Spinal cord (tissue), 10 donors: ENCODE measurements at places on chromosomes 5 and 9. TPM values are rescaled to one million over a fixed set of nuclear protein-coding genes. Genes with fewer than 3 reads are reported as not detected.

Gene PHF24
- total RNA-seq: 7.7 TPM

GRCh38 chr9:128358090-128358489 is 13.1 kb upstream of the URM1 start:
- peaks cover 79% of the 10 kb centered on the region for H3K36me3 ChIP-seq
- H3K27ac ChIP-seq: no peak overlapping the region
- peaks cover 14% of the 10 kb centered on the region for H3K4me1 ChIP-seq
- H3K4me3 ChIP-seq: no peak overlapping the region

Gene MRPS30
- total RNA-seq: 123 TPM

- no peak overlapping the region for H3K27ac ChIP-seq
- no peaks in the 10 kb centered on the region for H3K27me3 ChIP-seq
- no peak for DNase-seq
- H3K4me1 ChIP-seq: peaks cover 4% of the 10 kb centered on the region
- no peak overlapping the region for H3K4me3 ChIP-seq
These were observed 24.4 kb upstream of the ZNF366 start for GRCh38 chr5:72531496-72532190.

GRCh38 chr9:131658377-131659129 is 81.3 kb downstream of the RAPGEF1 start:
- H3K4me3 ChIP-seq: no peak overlapping the region
- H3K4me1 ChIP-seq: peaks cover 35% of the 10 kb centered on the region
- no peak for DNase-seq
- H3K36me3 ChIP-seq: no peaks in the 10 kb centered on the region
- H3K27me3 ChIP-seq: no peaks in the 10 kb centered on the region
- peak overlapping the region; percentile 25 for H3K27ac ChIP-seq

GRCh38 chr9:36056896-36057295 is 20.2 kb downstream of the RECK start:
- H3K36me3 ChIP-seq: peaks cover 4% of the 10 kb centered on the region
- H3K4me3 ChIP-seq: no peak overlapping the region
- no peaks in the 10 kb centered on the region for H3K4me1 ChIP-seq

GRCh38 chr5:102651466-102651865 is 103.6 kb upstream of the PAM start:
- H3K27ac ChIP-seq: no peak overlapping the region
- no peaks in the 10 kb centered on the region for H3K36me3 ChIP-seq
- no peak for DNase-seq
- no peak overlapping the region for H3K4me3 ChIP-seq
- no peaks in the 10 kb centered on the region for H3K4me1 ChIP-seq

DNA sequence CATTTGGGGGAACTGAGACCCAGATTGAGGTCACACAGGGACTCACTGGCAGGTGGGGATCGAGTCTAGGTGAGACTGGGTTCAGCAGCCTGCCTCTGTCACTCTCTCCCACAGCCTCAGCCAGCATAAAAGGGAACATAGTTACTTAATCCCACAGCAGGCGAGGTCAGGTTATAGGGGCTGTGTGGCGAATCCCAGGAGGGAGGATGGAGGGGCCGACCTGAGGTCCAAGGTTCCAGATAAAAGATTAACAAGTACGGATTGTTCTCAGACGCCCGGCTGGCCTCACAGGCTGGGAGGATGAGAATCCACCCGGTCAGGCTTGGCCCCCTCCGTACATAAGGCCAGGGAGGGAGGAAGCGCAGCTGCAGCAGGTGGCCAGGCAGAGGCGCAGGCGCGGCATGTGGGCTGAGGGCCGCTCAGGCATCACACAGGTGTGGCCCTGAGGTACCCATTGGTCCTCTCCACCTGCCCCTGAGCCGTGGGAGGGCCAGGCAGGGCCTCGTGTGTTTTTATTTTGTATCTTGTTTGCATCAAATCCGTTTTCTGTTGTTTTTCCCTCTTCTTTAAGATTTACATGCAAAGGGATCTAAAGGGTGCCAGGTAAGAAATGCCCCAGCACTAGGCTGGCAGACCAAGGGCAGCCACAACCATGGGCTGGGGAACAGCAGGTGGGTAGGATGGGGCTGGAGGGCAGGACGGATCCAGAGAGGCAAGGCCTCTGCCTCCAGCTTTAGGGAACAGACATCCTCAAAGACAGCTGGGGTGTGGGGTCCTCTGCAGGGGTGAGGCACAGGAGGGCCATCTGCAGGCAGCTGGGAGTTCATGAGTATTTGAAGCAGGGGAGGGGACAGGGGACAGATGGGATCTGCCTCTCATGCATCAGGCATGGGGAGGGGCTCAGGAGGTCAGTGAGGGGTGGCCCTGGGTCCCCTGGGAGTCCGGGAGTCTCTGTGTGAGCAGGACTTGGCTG is 3.6 kb downstream of the SUSD3 start:
- no peak overlapping the region for H3K27ac ChIP-seq
- no peak for DNase-seq
- peaks cover 8% of the 10 kb centered on the region for H3K4me1 ChIP-seq
- peaks cover 16% of the 10 kb centered on the region for H3K27me3 ChIP-seq
- H3K4me3 ChIP-seq: no peak overlapping the region

Gene FOXI1
- total RNA-seq: not detected

GRCh38 chr5:132263548-132264261 is 6.2 kb downstream of the PDLIM4 start:
- peaks cover 44% of the 10 kb centered on the region for H3K36me3 ChIP-seq
- peak overlapping the region; percentile 19 for H3K27ac ChIP-seq
- DNase-seq: no peak
- no peaks in the 10 kb centered on the region for H3K27me3 ChIP-seq
- H3K4me3 ChIP-seq: no peak overlapping the region

GRCh38 chr9:90616806-90617205 is 25.8 kb downstream of the DIRAS2 start:
- no peak overlapping the region for H3K4me3 ChIP-seq
- H3K27me3 ChIP-seq: no peaks in the 10 kb centered on the region
- no peaks in the 10 kb centered on the region for H3K4me1 ChIP-seq
- DNase-seq: no peak

DNA sequence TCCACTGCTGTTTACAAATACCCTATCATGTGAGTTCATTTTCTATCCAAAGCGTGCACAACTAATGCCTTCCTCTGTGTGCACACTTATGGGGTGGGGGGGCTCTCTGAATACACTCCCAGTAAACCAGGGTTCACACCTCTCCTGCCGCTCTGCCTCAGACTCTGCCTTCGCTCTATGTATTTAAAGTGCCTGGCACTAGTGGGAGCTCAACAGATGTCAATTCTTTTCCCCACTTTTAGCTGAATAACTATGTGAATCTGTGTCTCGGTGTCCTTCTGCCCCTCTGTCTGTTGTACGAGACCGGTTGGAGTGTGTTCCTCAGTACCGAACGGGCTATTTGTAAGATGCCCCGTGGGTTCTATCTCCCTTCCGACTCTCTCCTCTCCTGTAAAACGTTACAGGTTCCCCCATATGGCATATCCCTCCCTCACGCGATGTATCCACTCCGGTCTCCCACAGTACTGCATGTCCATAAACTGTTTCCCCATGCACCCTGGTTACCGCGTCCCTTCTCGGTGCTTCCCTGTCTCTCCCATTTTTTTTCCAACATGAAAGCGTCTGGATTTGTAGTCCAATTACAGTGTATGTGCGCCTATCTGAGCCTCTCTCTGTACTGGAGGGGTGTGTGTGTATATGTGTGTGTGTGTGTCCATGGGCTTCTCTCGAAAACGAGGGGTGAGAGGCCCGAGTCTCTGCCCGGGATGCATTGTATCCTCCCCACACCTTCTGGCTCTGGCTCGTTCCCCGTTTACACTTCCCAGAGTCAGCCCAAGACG is 1.6 kb downstream of the ELL2 start:
- H3K27ac ChIP-seq: peak overlapping the region; percentile 49
- H3K4me3 ChIP-seq: peak overlapping the region; percentile 75
- no peaks in the 10 kb centered on the region for H3K36me3 ChIP-seq
- peaks cover 3% of the 10 kb centered on the region for H3K27me3 ChIP-seq

- H3K36me3 ChIP-seq: no peaks in the 10 kb centered on the region
- H3K4me3 ChIP-seq: no peak overlapping the region
- no peaks in the 10 kb centered on the region for H3K4me1 ChIP-seq
- no peaks in the 10 kb centered on the region for H3K27me3 ChIP-seq
- DNase-seq: no peak
These were observed 452.3 kb downstream of the MTRR start for GRCh38 chr5:8321272-8321671.

DNA sequence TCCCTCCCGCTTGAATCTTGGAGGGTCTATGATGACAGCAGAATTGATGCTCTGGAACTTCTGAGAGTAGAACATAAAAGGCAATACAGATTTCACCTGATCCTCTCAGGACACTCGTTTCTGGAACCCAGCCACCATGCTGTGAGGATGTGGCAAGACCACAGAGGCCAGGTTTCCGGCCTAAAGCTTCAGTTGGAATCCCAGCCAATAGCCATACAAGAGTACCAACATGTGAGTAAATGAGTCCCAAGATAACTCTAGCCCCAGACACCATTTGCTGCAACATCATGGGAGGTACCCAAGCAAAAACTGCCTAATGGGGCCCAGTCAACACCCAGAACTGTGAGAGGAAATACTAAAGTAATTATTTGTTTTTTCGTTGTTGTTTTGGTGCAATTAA is 65.7 kb upstream of the MARCHF11 start:
- no peak for DNase-seq
- H3K4me3 ChIP-seq: no peak overlapping the region
- H3K36me3 ChIP-seq: no peaks in the 10 kb centered on the region
- no peak overlapping the region for H3K27ac ChIP-seq
- H3K27me3 ChIP-seq: no peaks in the 10 kb centered on the region
- H3K4me1 ChIP-seq: no peaks in the 10 kb centered on the region

Gene SH3TC2
- total RNA-seq: 14.5 TPM

- peaks cover 9% of the 10 kb centered on the region for H3K4me1 ChIP-seq
- no peak overlapping the region for H3K4me3 ChIP-seq
- no peak overlapping the region for H3K27ac ChIP-seq
- peak; percentile 66 for DNase-seq
These were observed 60.7 kb downstream of the SMIM23 start for GRCh38 chr5:171846323-171846722.

DNA sequence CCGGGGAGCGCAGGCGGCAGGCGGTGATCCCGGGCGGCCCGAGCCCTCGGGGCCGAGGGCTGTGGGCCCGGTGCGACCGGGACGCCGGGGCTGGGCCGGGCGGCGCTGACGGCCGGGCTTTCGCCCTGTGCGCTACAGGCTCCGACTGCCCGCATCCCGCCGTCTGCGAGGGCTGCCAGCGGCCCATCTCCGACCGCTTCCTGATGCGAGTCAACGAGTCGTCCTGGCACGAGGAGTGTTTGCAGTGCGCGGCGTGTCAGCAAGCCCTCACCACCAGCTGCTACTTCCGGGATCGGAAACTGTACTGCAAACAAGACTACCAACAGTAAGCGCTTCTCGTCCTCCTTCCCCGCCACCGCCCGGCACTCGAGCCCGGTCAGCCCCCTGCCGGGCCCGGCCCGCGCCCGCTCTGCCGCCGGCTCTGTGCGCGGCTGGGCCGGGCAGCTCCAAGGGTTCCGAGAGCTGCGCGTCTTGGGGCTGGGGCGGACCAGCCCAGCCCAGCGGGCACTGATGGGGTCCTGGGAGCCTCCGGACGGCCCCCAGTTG is 1.6 kb downstream of the LMX1B start:
- no peak for DNase-seq
- peaks cover 50% of the 10 kb centered on the region for H3K4me1 ChIP-seq
- H3K4me3 ChIP-seq: peak overlapping the region; percentile 12
- no peak overlapping the region for H3K27ac ChIP-seq
- peaks cover 10% of the 10 kb centered on the region for H3K36me3 ChIP-seq

DNA sequence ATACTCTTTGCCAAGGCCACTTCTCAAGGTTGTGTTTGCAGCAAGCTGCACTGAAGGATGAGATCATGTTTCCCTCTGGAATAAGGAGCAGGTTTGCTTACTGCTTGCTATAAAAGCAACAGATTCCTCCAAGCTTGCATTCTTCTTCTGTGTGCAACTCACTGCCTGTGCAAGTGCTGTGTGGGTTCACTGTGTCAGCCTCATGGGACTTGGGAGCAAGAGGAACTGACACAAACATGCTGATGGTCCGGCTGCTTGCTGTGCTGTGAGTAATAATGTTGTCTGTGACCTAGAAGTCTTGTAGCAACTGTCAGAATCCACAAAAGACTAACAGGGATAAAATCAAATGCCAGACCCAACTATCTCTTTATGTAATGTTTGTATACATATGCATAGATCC is 33.6 kb upstream of the SHC3 start:
- H3K4me1 ChIP-seq: no peaks in the 10 kb centered on the region
- no peak for DNase-seq
- no peak overlapping the region for H3K4me3 ChIP-seq
- H3K27me3 ChIP-seq: no peaks in the 10 kb centered on the region
- no peaks in the 10 kb centered on the region for H3K36me3 ChIP-seq

- no peak for DNase-seq
- H3K36me3 ChIP-seq: no peaks in the 10 kb centered on the region
These were observed 1243.4 kb downstream of the MAT2B start for GRCh38 chr5:164748861-164749260.

GRCh38 chr9:124368692-124369091 is 46.5 kb downstream of the PSMB7 start:
- DNase-seq: no peak
- H3K4me1 ChIP-seq: peaks cover 7% of the 10 kb centered on the region
- H3K4me3 ChIP-seq: no peak overlapping the region
- H3K27me3 ChIP-seq: no peaks in the 10 kb centered on the region

Gene PCDHGB3
- 8.3 TPM for total RNA-seq

Gene F2R
- 18.7 TPM for total RNA-seq
